ENCODE measurements at places on chromosomes 7 and 10.

DNA sequence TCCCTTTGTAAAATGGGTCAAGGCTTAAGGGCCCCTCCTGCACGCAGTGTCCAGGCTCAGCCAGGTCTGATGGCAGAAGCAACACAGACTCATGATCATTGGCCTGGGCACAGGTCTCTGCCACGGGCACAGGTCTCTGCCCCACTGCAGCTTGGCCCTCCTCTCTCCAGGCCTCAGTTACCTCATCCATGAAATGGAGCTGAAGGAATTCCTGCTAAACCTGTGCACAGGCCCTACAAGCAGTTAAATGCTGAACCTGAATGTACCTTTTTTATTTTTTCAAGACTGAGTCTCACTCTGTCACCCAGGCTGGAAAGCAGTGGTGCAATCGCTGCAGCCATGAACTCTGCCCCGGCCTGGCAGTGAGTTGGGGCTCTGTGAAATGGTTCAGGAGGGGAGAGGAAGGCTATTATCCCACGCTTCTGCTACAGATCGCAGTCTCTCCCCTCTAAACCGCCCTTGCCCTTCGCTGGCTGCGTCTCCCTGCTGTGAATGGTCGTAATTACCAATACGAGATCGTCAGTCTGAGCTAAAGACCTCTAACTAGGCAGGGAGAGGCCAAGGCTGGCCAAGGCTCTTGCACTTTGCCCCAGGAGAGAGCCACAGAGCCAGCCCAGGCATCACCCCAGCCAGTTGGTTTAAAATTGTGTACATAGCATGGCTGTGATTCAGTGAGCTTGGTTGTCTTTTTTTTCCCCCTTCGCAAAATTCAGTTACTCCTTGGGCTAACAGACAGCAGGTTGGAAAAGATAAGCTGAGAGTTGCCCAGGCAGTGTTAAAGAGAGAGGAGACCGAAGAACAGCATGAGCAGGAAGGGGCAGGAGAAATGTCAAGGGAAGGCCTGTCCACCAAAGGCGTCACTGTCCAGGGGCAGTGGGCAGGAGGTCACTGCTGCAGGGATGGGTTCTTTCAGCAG lies 93.0 kb upstream of the KCTD7 start:
- no peak for DNase-seq

DNA sequence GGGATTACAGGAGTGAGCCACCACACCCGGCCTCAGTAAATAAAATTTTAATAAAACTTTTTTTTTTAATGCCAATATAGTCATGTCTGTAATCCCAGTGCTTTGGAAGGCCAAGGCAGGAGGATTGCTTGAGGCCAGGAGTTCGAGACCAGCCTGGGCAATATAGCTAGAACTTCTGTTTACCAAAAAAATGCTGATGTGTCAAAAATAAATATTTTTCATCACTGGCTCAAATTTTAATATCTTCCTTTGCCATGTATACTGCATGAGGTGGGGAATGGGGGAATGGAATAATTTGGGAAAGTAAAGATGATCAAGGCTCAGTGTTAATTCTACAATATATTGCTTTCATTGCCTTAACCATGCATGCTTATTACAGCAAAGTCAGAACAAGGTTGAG lies 10.7 kb upstream of the RHBDD2 start:
- DNase-seq = no peak

DNA sequence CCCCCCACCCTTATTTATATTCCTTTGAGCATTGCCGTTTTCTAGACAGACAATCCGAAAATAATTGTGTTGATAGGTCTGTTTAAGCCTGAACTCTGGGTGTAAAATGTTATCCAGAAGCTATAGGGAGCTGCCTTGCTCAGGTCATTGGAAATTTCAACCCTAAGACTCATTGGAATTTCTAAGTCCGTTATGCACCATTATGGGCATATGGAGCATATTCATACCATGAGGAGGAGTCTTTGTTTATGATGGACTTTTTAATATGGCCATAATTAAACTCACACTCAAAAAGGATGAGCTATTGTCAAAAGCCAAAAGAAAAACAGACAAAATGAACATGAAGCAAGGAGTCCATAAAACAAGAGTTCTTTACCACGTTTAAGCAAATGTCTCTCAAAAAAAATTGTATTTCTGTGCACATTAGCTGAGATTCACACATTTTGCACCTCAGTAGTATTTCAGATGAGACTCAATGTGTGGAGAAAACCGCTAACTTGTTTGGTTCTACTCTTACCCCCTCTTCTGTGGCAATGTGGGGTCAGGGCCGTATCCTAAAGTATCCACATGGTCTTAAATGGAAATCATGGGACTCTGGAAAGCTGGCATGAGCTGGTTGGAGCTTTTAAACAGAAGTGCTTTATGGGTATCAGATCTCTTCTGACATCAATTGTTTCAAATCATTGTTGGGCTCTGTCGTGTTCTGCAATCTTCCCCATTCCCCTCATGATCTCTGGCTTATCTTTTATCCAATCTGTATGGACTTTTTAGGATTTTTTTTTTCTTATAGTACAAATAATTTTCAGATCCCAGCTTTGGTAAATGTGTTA lies 60.5 kb downstream of the PODXL start:
- DNase-seq = no peak

- no peak for DNase-seq
These were observed 49.2 kb downstream of the ODAD2 start for GRCh38 chr10:27949528-27950241.

DNA sequence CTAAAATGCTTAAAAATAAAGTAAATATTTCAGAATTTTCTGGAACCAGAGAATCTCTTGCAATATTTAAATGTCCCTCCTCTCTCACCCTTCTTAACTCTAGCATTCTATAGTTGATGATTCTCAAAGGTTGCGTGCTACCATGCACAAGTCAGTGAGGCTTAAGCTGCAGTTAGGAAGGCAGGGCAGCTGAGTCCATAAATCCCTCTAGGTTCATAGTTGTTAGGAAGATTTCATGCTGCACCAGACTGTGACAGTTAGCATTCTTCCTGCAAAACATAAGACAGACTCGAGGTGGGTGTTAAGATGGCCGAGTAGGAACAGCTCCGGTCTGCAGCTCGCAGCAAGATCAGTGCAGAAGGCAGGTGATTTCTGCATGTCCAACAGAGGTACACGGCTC lies 70.6 kb downstream of the MET start:
- DNase-seq = no peak

GRCh38 chr7:25964483-25964991 lies 187.5 kb upstream of the NFE2L3 start:
- no peak for DNase-seq

DNA sequence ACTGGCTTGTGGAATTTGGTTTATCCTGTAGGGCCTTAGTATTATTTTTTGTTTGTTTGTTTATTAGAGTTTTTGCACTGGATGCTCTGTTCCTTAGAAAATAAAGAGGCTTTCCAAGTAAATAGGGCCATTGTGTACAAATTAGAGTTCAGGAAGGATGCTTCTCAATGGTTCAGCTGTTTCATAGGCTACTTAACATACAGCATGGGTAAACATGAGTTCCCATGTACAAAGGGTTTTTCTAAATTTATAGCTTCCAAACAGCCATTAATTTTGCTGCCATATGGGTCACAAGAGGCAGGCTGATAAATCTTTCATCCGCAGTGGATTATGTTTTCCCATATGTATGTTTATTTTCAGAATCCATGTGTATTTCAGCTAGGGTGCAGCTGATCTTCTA lies 121.6 kb upstream of the WDR11 start:
- no peak for DNase-seq

GRCh38 chr10:56823849-56824248 lies 462.8 kb upstream of the ZWINT start:
- DNase-seq = no peak

DNA sequence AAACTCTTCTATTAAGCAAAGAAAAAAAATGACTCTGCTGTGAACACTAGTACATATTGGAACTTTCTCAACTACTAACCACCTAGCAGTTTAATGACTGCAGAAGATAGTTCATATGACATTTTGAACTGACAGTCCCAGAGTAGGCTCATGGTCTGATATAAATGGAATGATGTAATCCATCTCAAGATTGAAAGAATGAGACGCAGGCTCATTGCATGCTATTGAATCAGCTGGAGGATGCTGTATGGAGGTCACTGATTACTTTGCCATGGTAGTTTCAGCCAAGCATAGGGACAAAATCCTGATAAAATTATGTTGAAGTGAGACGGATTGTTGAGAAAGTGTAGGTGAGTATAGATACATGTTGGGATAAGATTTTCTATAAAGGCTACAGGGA lies 217.6 kb upstream of the SEMA3E start:
- no peak for DNase-seq
